ENCODE measurements at places on chromosomes 6 and 20.

DNA sequence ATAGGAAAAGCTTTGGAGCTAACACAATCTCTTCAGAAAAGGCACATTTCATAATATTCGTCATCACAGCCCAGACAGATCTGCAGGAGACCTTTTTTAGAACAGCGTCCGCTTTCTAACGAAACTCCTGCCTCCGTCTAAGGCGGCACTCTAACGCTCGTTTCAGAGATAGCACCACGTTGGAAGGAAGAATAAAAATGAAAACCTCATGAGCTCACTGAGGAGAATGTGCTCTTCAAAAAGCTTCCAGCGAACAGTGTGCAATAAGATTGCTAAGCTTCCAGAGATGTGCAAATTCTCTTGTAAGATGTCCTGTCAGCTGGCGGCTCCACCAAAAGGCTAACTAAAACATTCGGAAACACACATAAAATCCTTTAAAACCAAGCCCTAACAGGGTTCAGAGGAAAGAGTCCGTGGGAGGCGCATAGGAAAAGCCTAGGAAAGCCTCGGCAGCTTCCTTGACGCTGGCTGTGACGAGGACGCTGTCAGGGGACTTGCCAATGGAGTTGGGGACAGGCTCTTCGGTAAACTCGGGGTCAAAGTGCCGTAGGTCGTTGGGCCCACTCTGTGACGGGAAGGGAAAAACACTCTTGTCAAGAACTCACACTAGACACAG lies 117.6 kb upstream of the SLC2A12 start:
- no peak for DNase-seq

DNA sequence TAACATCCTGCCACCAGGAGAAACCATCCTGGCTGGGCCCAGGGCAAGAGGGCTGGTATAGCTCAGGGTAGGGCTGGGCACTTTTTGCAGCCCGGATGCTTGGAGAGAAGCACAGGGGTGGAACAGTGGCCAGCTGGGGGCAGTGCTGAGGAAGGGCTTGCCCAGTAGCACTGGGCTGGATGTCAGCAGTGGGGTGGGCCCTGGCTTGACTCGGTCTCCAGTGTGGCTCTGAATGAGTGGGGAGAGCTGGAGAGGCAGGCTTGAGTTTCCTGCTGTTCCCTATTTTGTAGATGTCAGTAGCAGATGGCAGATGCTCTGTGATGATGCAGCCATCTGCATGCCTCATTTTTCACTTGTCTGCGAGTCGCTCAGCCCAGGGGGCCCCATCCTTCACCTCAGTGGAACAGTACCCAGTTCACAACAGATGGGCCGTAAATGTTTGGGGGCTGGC lies 56.3 kb upstream of the TULP1 start:
- DNase-seq = no peak

- DNase-seq = no peak
Observed at GRCh38 chr6:10219510-10219909, 195.4 kb downstream of the TFAP2A start.

DNA sequence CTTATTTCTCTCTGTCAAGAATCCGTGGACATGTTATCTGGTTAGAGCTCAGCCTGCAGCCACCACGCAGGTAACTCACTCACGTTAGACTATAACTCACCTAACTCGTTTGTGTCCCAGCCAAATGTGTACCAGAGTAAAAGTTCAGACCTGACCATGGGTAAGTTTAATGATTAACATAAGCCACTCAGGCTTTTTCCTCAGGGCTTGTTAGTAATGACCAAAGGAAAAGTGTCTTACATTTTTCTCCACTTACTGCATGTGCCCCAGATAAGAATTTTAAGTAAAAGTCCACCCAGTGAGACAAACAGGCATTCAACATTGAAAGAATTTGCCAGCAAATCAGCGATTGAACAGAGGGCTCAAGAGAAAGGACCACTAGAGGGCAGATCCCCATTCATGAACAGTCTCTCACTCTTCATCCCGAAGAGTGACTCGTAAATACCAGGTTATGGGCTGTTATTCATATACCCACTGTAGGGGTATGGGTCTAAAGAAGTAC lies at the start of gene PKHD1:
Gene PKHD1, minus strand, starts transcription at position 116 of the 502 bp plus-strand sequence. CDS start 2,680 bp downstream, outside the sequence.
- no peak for DNase-seq

GRCh38 chr6:1039191-1039590 lies 272.7 kb upstream of the FOXQ1 start:
- DNase-seq = no peak

GRCh38 chr6:140174524-140174923 lies 800.1 kb upstream of the CITED2 start:
- no peak for DNase-seq

DNA sequence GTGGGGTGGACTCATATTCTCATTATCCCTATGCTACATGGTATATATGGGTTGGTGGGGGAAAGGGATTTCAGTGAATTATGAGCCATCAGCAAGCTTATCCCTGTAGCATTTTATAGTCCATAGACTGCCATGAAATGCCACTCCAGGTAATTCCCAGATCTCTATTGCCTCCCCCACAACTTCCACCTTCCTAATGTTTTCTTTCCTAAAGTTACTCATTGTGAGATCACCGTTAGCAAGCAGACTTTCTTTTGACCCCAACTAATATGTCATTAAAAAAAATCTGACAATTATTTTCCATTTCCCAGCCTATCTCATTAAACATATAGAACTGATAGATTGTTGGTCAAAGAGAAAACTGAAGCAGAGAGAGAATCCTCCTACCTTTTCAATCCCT lies 40.7 kb upstream of the TBX18 start:
- no peak for DNase-seq
